ENCODE measurements at places on chromosomes 5 and 9. TPM values are rescaled to one million over a fixed set of nuclear protein-coding genes. Genes with fewer than 3 reads are reported as not detected.
A peak's percentile ranks its signal among the peaks of the same experiment; 100 is the strongest.

GRCh38 chr5:171924493-171925122 is 81.8 kb downstream of the FBXW11 start:
- DNase-seq, result no peak

- DNase-seq, result no peak
Measured at GRCh38 chr5:67090593-67090992, 106.0 kb downstream of the CD180 start.

DNA sequence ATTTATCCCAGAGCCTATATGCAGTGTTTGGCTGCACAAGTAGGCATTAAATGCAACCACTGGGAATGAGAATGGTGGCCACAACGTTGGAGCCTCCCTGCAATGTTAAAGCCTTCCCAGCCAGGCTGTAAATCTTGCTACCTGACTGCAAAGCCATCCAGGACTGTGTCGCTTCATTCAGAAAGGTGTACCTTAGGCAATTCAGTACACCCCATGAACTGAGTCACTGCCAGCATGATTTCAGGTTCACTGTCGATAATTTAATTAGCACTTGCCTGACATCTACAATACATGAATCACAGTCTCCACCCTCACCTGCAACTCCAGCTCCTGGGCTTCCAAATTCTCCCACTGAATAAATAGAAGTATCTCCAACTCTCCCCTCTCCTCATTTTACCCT is 108.4 kb downstream of the SLIT3 start:
- no peak for DNase-seq

- DNase-seq, result no peak
Measured at GRCh38 chr5:164002214-164002613, 496.8 kb downstream of the MAT2B start.

DNA sequence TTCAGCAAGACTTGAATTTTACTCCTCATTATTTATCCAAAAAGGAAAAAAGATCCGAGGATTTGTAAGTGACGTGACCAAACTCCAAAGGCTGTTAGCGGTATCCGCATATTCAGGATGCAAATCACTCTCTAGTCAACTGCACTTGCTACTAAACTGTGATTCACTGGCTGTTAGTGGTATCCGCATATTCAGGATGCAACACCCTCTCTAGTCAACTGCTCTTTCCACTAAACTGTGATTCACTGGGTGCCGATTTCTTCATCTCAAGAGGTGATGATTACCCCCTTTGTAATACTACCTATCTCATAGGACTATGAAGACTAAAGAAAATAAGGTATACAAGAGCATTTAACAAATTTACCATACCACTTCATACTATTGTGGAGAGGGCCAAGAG is 5.7 kb downstream of the MAPKAP1 start:
- peak; percentile 31 for DNase-seq

- no peak for DNase-seq
Measured at GRCh38 chr9:127941961-127942215, 4.2 kb upstream of the DPM2 start.

DNA sequence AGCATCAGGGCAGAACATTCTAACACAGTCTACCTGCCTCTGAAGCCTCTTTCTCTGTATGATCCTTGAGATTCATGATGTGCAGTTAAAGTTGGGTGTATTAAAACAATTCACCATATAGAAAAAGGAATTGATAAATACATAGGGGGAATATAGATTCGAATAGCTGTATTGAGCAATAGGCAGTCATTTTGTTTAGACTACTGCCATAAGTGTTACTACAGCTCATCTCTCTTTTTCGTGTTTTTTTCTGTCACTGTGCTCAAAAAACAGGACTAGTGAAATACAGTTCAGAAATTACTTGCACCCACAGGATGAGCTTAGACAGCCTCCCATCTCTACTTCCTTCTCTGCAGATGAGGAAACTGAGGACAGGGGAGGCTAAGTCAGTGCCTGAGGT is 144.6 kb upstream of the FBN2 start:
- DNase-seq, result no peak

FOXD4L6 gene
- not detected for total RNA-seq

DNA sequence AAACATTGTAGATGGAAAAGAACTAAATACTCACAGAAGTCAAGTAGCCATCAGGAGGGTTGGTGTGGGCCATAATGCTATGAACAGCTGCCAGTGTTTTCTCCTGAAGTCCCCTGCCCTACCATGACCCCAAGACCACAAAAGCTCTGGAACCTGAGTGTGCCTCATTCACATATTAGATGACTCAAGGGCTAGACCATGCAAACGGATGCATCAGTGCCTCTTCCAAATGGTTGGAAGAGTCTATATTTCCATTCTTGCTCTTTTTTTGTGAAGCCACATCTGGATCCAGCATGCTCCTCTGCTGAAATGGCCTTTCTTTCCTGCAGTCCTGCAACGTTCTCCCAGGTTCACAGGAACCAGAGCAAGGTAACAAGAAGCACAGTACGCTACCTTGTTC is 136.6 kb upstream of the EPB41L4A start:
- DNase-seq, result peak; percentile 20

DNA sequence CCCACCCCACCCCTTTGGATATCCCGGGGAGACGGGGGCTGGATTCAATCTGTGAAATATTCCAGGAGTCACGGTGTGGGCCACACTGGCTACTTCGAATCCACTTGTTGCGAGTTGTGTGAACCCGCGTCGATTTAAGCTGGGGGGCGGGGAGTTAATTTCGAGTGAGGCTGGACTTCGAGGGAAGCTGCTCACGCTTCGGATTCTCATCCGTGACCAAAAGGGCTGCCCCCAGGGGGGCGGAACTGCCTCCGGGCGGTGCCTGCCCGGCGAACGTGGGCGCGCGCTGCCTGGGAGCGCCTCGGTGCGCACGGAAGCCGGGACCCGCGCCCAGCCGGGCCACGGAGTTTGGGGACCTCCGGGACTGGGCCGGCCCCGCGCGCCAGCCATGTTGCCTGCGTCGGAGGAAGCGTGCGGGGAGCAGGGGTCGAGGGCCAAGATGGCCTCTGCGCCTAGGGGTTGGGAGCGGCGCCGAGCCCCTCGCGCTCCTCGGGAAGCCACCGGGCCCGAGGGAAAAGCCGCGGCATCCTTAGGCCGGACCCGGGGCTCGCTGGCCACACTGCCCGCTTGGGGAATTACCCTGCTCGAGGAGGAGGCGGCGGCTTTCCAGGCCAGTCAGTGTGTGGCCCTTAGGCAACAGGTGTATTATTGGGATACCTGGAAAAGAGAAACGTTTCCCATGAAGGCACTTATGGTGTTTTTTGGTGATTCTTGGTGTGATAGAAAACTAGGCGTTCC is 975 bp downstream of the OCLN start:
- DNase-seq, result peak; percentile 15

GRCh38 chr9:130565792-130566191 is 13.6 kb upstream of the FUBP3 start:
- no peak for DNase-seq

GRCh38 chr9:35396560-35397215 is 93.2 kb upstream of the RUSC2 start:
- no peak for DNase-seq

- no peak for DNase-seq
Measured at GRCh38 chr5:179437341-179438001, 92.2 kb upstream of the ADAMTS2 start.

GRCh38 chr9:31023847-31024246 is 1360.6 kb upstream of the ACO1 start:
- no peak for DNase-seq

- peak; percentile 89 for DNase-seq
Measured at GRCh38 chr5:33690374-33691135, 201.2 kb downstream of the ADAMTS12 start.

DNA sequence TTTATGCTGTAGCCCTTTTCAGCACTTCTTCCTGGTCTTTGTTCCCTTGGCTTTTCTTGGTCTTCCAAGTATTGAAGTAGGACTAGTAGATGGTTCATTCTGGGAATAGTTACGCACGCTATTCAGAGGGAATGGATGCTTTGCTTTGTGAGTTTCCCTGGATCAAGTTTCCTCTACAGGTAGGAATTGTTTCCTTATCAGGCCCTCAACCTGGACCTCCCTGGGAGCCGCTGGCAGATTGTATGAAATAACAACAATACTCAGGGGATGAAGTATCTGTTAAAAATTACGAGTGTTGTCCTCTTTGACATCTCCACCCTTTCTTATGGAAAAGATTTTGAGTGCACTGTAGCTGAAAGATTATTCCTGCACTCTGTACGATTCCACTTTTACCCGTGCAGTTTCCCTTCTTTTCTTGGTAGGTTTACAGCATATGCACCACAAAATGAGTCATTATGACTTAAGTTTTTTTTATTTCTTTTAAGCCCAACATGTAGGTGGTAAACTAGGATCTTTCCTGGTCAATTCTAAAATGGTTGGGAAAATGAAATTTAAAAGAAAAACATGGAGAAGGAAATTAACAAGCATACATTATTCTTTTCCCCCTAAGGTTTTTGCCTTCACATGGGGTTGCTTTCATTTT is 57.9 kb downstream of the ARHGAP26 start:
- no peak for DNase-seq

DNA sequence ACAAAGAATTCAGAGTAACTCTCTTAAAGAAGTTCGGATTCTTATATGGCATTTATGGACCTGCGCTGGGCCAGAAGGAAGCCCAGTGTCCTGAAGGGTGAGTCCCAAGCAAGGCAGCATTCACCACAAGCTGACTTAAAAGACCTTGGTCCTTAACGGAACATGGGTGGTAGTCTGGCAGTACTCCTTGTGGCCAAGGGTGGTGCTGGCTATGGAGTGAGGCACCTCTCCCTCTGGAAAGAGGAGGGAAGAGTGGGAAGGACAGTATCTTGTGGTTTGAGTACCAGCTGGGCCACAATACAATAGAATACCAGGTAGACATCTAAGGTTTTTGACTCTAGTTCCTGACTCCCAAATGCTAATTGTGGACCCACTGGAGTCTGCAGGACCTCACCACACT is 425.7 kb upstream of the CYLC2 start:
- DNase-seq, result no peak

DNA sequence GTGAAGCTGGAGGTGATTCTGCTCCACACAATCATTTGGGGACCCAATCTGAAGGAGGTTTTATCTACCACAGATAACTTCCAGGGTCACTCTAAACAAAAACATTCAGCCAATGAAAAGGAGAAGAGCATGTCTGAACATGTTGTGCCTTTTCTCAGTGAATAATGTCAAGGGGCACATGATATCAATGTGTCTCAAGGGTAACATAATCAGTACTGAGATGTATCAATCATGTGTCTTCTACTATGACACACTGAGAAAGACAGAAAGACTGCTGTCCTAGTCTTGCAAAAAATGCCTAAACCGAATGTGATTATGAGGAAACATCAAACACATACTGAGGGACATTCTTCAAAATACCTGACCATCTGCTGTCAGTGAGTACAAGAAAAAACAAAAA is 25.4 kb upstream of the RASA1 start:
- no peak for DNase-seq
